ENCODE measurements at places on chromosomes 3 and 15.

DNA sequence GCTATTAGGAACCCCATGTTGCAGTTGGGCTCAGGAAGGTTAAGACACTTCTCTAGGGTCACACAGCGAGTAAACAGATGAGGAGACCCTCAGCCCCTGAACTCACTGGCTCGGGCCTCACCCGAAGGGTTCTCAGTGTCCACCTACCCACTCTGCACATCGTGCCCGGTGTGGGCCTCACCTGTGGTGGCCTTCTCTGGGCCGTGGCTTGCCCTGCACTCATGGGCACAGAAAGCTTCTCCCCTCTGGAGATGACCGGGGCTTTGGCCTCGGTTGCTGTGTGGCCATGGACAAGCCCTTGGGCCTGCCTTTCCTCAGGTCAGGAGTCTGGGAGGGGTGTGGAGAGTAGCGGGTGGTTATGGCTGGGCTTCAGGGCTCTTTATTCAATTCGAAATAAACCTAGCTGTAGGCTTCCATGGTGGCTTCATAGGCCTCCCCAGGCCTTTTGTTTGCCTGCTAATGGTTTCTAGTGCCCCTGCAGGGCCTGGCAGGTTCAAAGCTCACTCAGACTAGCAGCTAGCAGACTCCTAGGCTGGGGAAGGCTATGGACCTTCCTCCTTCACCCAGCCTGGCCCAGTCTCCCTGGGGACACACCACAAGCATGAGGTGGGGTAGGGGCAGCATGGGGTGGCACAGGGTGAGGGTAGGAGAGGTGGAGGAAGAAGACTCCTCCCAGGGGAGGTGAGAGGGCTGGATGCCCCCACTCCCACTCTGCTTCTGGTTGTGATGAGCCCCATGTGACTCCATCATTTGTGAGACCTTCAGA lies 103.1 kb downstream of the LINGO1 start:
- no peak for ATAC-seq

GRCh38 chr15:40563426-40563825 lies 1.4 kb downstream of the CCDC32 start:
- ATAC-seq = no peak

DNA sequence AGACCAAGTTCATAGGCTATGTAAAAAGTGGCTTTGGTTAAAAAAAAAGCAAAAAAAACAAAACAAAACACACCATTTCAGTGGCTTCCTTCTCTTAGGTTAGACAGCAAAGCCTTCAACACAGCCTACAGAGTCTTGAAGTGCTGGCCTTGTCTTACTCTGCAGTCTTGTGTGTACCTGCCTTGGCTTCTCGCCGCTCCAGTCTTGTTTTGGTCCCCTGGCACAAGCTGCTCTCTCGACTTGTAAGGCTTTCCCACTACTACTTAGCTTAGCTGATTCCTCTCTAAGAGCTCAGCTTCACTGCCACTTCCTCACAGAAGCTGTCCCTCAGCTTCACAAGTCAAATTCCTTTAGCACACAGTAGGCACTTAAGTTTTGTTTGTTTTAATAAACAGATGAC lies 63.0 kb downstream of the ST3GAL6 start:
- no peak for ATAC-seq

DNA sequence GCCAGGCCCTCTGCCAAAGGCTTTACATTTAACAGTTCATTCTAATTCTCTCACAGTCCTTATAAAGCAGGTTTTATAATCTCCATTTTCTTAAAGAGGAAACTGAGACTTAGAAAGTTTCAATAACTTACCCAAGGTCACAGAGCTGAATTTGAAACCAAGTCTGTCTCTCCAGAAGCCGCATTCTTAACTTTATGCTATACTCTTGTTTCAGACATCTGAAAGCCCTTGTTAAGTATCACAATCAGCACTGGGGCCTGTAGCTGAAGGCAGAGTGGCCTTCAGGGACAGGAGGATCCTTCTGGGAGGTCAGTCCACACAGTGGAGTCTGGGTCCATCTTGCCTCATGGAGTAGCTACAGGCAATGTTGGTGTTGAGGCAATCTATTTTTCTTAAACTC lies 27.9 kb downstream of the LRRN1 start:
- no peak for ATAC-seq

- ATAC-seq = no peak
Measured at GRCh38 chr3:139774560-139775302, 97.0 kb upstream of the NMNAT3 start.

DNA sequence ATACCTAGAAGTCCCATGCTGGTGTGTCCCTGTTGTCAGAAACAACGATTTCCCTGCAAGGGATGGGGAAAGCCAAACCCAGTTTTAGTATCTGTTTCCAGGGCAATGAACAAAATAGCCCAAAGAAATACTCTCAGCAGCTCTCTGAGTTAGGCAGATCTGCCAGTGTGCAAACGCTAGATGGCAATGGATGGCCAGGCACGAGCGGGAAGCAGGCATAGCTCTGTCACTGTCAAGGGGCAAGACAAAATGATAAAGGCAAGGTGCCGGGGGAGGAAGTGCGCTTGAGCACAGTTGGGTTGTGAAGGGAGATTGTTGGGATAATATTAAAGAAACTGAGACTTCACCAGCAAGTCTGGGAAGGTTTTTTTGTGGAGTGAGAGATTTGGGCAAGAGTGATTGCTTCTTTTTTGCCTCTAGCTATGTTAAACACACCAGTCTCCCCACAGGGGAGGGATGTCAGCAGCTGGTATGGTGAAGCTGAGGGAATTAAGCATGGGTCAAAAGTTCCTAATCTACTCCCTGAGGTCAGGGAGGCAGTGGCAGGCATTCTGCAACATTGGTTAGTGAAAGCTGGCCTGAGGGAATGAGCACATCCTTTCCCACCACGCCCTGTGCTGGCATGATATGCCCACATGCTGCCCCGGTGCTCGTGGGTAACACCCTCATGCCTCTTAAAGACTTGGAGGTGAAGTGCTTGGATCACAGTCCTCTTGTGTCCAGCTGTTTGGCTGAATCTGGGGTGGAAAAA lies 117.5 kb downstream of the PDCD6IP start:
- peak; percentile 42 for ATAC-seq

- no peak for ATAC-seq
Measured at GRCh38 chr3:164879201-164879600, 199.1 kb downstream of the SI start.

DNA sequence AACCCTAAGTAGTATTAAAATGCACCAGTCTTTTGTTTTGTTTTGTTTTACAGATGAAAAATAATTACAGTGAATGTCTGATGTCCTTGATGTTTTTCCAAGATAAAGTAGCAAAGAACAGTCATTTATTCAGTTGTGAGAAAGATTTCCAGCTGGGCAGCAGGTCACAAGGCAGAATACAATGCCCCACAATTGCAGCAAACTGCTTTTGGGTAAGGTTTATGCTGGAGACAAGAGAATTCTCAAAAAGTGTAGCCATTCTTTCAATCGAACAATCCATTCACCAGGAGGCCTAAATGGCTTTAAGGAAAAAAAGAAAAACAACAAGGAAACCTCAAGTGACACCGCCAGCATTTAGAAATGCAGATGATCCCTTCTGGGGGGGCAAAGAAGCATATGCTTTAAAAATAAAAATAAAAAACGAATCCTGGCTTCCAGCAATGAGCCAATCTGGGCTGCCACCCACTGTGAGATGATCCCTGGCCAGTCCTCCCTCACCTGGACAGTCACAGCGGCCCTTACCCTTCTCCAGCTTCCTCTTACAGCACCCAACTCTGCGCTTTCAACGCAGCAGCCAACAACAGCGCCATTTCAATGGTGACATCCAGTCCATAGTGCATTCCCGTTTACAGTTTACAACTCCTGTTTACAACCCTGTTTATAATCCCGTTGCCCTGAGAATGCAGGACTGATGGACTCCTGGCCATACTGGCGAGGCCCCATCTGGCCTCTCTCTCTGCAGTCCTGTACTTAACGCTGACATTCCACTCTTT lies 25.7 kb upstream of the WNT5A start:
- ATAC-seq = no peak

- no peak for ATAC-seq
Measured at GRCh38 chr3:69591164-69591736, 148.0 kb upstream of the MITF start.

DNA sequence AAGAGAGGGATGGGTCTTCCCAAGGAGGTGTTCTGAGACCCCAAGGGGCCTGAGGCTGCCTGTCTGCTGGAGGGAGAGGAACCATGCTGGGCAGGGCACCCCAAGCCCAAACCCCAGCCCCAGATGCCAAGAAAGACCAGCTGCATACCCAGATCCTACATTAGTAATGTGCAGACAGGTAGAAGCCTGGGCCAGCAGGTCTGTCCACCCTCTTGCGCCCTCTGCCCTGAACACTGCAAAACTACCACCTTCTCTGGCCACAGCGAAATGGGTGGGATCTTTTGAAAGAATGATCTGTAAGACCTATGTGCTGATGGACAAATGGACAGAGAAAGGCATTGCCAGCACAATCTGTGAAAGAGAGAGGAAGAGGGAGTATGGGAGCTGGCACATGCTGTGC lies 283.2 kb downstream of the EPHB1 start:
- no peak for ATAC-seq

- no peak for ATAC-seq
Measured at GRCh38 chr15:70082281-70082900, 15.3 kb downstream of the TLE3 start.

- ATAC-seq = no peak
Measured at GRCh38 chr3:48157202-48157840, 30.9 kb downstream of the CDC25A start.

DNA sequence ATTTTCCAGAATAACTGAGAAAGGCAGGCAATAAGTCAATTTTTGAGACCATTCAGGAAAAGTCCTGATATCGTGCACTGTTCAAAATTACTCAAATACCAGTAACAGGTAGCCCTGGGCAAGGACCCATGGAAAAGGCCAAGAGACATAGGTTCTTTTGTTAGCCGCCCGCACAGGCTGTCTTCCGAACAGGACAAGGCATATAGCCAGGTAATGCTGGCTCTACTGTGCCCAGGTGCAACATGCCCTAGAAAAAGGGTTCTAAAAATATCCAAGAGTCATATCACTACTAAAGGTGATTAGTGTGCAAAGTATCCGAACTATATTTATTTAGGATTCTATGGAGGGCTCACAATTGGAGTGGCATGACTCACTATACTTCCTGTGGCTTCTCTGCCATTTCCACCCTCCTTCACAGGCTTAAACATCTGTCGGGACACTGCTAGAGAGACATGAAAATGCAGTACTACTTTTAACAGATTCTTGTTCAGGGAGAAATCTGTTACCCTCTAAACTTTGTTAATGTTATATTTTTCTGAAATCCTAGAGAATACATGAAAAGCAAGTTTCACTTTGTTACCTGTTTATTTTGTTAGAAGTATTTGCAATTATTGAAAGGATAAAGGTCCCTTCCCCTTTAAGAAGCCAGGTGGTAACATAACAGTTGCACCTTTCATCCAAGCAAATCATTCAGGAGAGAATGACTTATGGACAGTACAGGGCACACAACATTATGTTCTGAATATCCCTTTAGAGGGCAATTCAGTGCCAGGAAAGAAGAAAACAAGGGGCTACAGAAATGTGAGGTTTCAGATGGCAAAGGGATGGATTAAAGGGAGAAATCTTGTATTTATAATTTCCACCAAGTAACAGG lies 293.3 kb upstream of the THBS1 start:
- ATAC-seq = no peak

GRCh38 chr3:71582612-71583565 lies 639 bp downstream of the FOXP1 start:
- peak; percentile 52 for ATAC-seq

DNA sequence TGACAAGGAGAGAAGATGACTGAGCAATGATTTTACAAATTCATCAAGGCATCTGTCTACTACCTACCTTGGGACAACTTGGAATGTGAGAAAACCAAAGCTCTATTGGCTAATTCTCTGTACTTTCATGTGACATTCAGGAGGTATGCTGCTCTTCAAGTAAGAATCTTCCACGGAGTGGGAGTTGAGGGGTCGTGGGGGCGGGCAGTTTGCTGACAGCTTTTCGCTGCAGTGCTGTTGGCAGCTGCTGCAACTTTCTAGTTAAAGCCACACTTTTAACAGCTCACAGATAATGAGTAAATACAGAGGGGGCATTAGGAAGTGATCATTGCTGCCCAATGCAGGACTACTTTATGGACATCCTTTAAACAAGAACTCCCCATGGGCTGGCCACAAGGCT lies 22.3 kb downstream of the CLDN1 start:
- ATAC-seq = no peak

DNA sequence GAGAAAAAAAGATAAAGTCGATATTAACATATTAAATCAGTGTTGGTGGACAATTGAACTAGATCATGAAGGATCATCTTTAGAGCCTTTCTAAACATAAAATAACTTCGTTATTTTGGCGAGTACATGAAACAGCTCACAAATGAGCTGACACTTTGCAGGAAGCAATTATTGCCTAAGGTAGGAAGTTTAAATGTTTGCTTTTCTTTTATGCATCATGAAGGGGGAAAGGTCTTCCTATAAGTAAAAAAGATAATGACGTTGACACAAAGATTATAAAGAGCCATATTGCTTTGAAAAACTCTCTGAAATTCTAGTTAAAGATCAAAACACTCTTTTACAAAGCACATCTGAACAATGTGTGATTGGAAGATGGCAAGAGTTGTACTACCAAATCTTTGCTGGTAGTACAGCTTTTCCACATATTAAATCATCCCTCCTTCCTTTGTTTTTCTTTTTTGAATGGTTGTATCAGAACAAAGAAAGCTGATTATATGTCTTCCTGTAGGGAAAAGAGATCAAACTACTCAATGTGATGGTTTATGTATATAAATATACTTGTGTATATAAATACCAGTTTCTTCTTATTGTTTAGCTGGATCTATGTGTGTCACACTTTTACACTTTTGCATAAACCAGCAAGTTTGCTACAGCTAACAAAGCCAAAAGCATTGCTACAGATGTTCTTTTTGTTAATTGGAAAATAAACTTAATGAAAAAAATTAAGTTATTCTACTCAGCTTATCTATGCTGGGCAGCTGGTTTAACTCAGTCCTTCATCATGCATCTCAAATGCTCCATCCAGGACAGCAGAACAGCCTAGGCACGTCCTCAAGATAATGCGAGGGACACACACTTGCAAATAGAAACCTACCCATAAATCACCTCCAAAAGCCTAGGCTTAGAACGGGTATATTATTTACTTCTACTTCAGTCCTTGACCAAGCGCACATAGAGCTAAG lies 850.8 kb upstream of the ROBO1 start:
- no peak for ATAC-seq

GRCh38 chr3:71070497-71071463 lies 512.7 kb downstream of the FOXP1 start:
- peak; percentile 24 for ATAC-seq

- ATAC-seq = no peak
Measured at GRCh38 chr15:32642667-32643435, 1.3 kb downstream of the SCG5 start.

- ATAC-seq = no peak
Measured at GRCh38 chr3:16289144-16289889, 24.3 kb downstream of the OXNAD1 start.
